ENCODE measurements at places on chromosomes 1 and 21. TPM values are rescaled to one million over a fixed set of nuclear protein-coding genes. Genes with fewer than 3 reads are reported as not detected.
A peak's percentile ranks its signal among the peaks of the same experiment; 100 is the strongest.

GRCh38 chr1:98421085-98421435 is 240.5 kb upstream of the SNX7 start:
- no peaks in the 10 kb centered on the region for H3K27me3 ChIP-seq
- no peaks in the 10 kb centered on the region for H3K36me3 ChIP-seq
- no peak for DNase-seq
- no peak overlapping the region for H3K4me3 ChIP-seq

DNA sequence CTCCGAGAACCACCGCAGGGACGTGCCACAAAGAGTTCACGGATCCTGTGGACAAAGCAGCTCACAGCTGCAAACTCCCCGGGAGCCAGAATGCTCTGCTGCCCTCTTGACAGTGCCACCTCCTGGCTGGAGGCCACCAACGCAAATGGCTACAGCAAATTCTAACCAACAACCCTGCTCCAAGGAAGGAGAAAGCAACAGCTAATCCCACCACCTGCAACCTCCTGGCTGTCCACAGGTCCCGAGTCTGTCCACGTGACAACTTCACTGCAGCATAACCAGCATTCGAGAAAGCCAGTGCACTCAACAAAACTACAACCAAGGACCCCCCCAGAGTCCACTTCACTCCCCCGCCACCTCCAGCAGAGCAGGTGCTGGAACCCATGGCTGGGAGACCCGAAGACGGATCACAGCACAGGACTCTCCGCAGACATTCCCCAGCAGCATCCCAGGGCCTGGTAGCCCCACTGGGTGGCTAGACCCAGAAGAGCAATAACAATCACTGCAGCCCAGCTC is 17.3 kb downstream of the POFUT2 start:
- peaks cover 47% of the 10 kb centered on the region for H3K36me3 ChIP-seq
- DNase-seq = no peak
- no peaks in the 10 kb centered on the region for H3K4me1 ChIP-seq
- H3K27ac ChIP-seq = no peak overlapping the region
- H3K4me3 ChIP-seq = no peak overlapping the region

Gene TMIGD3
- total RNA-seq = 9.5 TPM

DNA sequence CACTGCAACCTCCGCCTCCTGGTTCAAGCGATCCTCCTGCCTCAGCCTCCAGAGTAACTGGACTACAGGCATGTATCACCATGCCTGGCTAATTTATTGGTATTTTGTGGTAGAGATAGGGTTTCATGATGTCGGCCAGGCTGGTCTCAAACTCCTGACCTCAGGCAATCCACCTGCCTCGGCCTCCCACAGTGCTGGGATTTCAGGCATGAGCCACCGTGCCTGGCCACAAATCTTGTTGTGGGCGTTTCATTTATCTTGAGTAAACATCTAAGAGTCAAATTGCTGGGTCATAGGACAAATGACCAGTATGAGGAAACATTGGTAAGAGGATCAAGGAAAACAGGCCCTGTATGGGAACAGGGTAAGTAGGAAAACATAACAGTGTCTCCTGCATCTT is 17.9 kb downstream of the TMEM200B start:
- no peak for DNase-seq
- H3K4me3 ChIP-seq = no peak overlapping the region
- H3K4me1 ChIP-seq = no peaks in the 10 kb centered on the region

DNA sequence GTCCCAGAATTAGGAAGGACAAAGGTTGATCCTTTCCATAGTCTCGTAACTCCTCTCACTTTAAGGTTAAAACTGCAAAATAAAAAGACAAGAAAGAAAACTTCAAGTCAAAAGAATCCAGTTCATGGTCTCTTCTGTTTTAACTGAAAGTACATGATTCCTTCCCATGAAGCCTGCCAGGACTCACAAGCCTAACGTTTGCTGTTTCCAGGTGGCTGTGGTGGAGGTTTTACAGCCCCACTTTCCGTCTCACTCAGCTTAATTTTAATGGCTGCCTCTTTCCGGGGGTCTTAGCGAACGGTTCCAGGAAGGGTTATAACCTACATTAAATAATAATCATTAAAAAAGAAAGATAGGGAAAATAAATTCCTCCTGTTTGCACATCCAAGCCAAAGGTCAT is 136.8 kb upstream of the SPAG17 start:
- H3K27me3 ChIP-seq = no peaks in the 10 kb centered on the region
- DNase-seq = no peak
- H3K4me3 ChIP-seq = no peak overlapping the region
- H3K36me3 ChIP-seq = no peaks in the 10 kb centered on the region
- no peaks in the 10 kb centered on the region for H3K4me1 ChIP-seq

Gene HES2
- total RNA-seq = not detected

GRCh38 chr1:172019976-172020375 is 178.7 kb downstream of the DNM3 start:
- H3K4me1 ChIP-seq = no peaks in the 10 kb centered on the region
- H3K36me3 ChIP-seq = no peaks in the 10 kb centered on the region
- no peak for DNase-seq
- H3K27ac ChIP-seq = no peak overlapping the region
- H3K27me3 ChIP-seq = no peaks in the 10 kb centered on the region

GRCh38 chr1:110237386-110238152 is 27.5 kb downstream of the KCNC4 start:
- H3K27ac ChIP-seq = no peak overlapping the region
- H3K36me3 ChIP-seq = peaks cover 15% of the 10 kb centered on the region
- H3K27me3 ChIP-seq = no peaks in the 10 kb centered on the region
- peak; percentile 54 for DNase-seq

Gene ATP1A4
- 0.10 TPM for total RNA-seq

DNA sequence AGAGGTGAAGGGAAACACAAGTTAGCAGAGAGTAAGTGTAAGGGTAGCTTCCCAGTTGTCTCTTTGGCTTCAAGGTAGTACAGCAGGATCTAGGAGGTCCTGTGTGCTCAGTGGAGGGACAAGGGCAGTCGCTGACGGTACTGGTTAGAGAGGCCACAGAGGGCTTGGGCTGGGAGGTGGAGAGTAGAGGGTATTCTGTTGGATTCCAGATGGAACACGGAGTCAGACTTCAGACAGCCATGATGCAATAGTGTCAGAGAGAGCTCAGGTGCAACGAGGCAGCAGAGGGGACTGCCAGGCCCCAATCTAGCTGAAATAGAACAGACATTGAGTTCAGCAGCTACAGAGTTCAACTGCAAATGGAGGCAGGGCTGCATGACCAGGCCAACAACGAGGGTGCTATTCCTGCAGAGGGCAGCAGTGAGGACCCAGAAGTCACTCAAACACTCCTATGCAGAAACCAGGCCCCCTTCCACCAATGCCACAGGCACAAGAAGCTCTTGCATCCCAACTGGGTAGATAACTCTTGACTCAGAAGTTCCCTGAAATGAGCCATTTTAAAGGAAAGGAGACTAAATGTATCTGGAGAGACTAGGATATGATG is 325.0 kb upstream of the ESRRG start:
- H3K36me3 ChIP-seq = peaks cover 5% of the 10 kb centered on the region
- H3K27me3 ChIP-seq = no peaks in the 10 kb centered on the region
- no peak for DNase-seq
- no peak overlapping the region for H3K4me3 ChIP-seq
- H3K4me1 ChIP-seq = no peaks in the 10 kb centered on the region
- H3K27ac ChIP-seq = no peak overlapping the region

- peaks cover 2% of the 10 kb centered on the region for H3K27me3 ChIP-seq
- no peak overlapping the region for H3K4me3 ChIP-seq
- H3K4me1 ChIP-seq = peaks cover 61% of the 10 kb centered on the region
- no peak for DNase-seq
- peaks cover 28% of the 10 kb centered on the region for H3K36me3 ChIP-seq
Observed at GRCh38 chr21:45420061-45421041, 15.4 kb downstream of the COL18A1 start.

- H3K36me3 ChIP-seq = no peaks in the 10 kb centered on the region
- no peaks in the 10 kb centered on the region for H3K4me1 ChIP-seq
- no peak overlapping the region for H3K4me3 ChIP-seq
- no peak for DNase-seq
- no peaks in the 10 kb centered on the region for H3K27me3 ChIP-seq
- H3K27ac ChIP-seq = no peak overlapping the region
Observed at GRCh38 chr1:42002220-42002619, 83.5 kb upstream of the HIVEP3 start.

DNA sequence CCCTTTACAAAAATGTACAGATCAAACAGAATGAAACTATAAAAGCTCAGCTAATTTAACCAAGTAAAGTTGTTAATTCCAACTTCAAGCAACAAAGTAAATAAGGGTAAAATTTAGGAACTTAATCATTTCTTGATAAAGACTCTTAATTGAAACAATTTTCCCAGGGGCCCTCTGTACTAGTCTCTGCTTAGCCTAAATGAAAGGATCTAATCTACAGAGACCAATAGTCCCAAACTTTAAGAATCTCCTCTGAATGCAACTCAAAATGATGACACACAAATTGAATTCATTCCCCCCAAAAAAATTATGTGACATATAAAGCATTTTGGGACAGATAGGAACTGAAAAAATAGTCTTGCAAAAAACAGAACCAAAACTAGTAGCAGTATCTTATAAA is 16.6 kb downstream of the EYA3 start:
- no peak overlapping the region for H3K27ac ChIP-seq
- no peaks in the 10 kb centered on the region for H3K27me3 ChIP-seq
- DNase-seq = no peak
- no peaks in the 10 kb centered on the region for H3K36me3 ChIP-seq
- no peak overlapping the region for H3K4me3 ChIP-seq
- H3K4me1 ChIP-seq = no peaks in the 10 kb centered on the region

Gene COL6A1
- total RNA-seq = 316 TPM

Gene RAB4A
- 42.6 TPM for total RNA-seq

GRCh38 chr1:116569776-116570357 is 959 bp downstream of the CD58 start:
- H3K4me3 ChIP-seq = peak overlapping the region; percentile 70
- peaks cover 10% of the 10 kb centered on the region for H3K27me3 ChIP-seq
- peaks cover 3% of the 10 kb centered on the region for H3K36me3 ChIP-seq
- no peak overlapping the region for H3K27ac ChIP-seq
- peaks cover 14% of the 10 kb centered on the region for H3K4me1 ChIP-seq
- no peak for DNase-seq

Gene NDC1
- 16.6 TPM for total RNA-seq

Gene SYF2
- 40.9 TPM for total RNA-seq

Gene CFHR1
- total RNA-seq = 0.83 TPM

GRCh38 chr1:119829625-119830024 is 18.4 kb upstream of the REG4 start:
- no peaks in the 10 kb centered on the region for H3K36me3 ChIP-seq
- no peak overlapping the region for H3K27ac ChIP-seq
- H3K27me3 ChIP-seq = no peaks in the 10 kb centered on the region
- H3K4me1 ChIP-seq = no peaks in the 10 kb centered on the region
